Activated CD8-positive, alpha-beta memory T cell treated with anti-CD3 and anti-CD28 coated beads for 1 hour (primary cell): ENCODE measurements at places on chromosomes 1 and 21.

- no peak for DNase-seq
These were observed 140.7 kb upstream of the SPAG17 start for GRCh38 chr1:118325550-118326225.

DNA sequence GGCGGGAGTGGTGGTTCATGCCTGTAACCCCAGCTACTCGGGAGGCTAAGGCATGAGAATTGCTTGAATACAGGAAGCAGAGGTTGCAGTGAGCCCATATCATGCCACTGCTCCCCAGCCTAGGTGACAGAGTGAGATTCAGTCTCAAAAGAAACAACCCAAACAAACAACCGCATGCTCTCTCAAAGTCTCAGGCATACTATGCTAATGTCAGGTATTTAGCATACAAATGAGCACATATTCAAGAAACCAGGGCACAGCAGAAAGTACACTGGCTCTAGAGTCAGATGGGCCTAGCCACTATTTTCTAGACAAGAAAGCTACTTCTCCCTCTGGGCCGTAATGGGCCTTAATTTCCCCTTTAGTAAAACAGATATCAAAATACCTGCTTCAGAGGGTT is 55.0 kb downstream of the ELAVL4 start:
- DNase-seq, result no peak

DNA sequence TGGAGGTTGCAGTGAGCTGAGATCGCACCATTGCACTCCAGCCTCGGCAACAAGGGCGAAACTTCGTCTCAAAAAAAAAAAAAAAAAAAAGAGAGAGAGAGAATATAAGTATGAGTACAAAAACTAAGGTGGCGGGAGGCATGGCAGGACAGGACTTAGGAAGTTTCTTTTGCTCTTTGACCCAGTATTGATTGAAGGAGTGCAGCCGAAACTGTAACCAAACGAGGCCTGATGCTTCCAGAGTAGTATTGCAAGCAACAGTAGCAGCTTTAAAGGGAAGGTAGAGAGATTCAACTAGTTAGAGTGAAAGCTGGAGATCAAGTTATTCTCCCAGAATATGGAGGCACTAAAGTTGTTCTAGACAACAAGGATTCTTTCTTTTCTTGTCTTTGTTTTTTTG is 99.2 kb upstream of the CASZ1 start:
- no peak for DNase-seq

- DNase-seq, result no peak
These were observed 22.3 kb downstream of the MYBPH start for GRCh38 chr1:203153051-203153988.

DNA sequence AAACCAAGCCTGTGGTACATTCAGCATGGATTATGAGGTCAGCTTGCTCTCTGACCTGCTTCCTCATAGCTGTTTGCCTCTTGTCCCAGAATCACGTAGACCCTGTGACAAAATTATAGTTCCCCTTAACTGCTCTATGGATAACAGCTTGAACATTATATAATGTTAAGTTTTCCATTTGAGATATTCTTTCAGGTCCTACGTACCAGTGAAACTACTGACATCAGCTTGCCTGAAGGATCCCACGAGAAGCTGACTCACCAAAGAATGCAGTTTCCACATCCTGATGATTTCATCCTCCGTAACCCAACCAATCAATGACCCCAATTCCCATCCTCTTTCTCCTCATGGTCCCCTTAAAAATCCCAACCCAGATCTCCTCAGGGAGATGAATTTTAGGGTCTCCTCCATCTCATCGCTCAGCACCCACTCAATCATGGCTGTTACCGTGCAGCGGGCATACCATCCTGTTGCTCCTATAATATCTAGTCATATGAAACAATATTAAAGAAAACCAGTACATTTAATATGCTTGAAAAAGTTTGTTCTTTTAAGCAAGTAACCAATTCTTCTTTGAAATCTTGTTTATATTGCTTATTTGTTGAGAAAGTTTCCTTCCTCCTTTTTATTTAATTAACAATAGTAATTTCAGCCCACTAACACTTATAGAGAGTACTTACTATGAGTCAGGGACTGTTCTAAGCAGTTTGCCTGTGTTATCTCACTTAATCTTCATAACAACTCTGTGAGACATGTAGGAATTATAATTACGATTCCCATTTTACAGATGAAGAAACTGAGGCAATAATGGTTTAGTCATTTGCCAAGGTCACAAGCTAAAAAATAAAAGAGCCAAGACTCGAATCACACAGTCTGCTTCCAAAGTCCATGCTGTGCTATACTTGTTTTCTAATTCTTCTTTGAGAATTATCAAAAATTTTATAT is 27.4 kb downstream of the CHML start:
- DNase-seq, result no peak

DNA sequence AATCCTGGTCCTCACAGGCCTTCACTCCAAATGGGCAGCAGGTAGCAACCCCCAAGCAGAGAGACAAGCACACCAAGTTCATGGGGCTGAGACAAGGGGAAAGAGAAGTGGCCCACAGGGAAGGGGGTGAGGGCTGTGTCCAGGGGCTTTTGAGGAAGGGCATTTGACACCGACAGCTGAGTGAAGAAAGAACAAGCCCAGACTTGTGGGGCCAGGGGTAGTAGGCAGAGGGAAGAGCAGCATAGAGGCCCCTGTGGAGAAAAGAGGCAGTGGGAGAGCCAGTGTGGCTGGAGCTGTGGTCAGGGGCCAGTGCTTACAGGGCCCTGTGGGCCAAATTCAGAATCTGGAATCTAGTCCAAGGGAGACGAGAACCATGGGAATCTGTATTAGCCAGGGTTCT is 85.4 kb downstream of the IGSF21 start:
- no peak for DNase-seq

GRCh38 chr1:157484573-157484972 is 67.7 kb downstream of the FCRL5 start:
- no peak for DNase-seq

DNA sequence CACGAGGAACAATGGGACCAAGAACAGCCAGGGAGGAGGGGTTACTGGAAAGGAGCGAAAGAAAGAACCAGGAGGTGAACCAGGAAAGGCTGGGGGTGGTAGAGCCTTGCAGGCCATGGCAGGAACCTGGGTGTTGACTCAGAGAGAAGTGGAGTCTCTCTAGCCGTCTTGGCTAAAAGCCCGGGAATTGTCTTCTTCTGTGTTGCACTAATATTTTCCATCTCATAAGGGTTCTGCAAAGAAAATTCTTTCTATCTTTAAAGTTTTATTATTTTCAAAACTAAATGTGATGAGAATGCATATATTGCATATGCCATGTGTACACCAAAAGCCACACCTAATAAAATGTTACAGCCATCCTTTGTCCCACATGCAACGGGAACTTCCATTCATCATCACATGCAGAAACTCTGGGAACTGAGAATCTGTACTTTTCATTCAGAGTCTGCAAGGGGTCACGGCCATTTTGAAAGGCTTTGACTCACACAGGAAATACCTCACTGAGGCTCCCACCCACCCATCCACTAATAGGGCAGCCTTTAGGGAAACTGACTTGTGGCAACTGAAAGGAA is 38.0 kb downstream of the ERG start:
- no peak for DNase-seq

- DNase-seq, result no peak
These were observed 110.1 kb downstream of the HMGB4 start for GRCh38 chr1:33973799-33974545.

DNA sequence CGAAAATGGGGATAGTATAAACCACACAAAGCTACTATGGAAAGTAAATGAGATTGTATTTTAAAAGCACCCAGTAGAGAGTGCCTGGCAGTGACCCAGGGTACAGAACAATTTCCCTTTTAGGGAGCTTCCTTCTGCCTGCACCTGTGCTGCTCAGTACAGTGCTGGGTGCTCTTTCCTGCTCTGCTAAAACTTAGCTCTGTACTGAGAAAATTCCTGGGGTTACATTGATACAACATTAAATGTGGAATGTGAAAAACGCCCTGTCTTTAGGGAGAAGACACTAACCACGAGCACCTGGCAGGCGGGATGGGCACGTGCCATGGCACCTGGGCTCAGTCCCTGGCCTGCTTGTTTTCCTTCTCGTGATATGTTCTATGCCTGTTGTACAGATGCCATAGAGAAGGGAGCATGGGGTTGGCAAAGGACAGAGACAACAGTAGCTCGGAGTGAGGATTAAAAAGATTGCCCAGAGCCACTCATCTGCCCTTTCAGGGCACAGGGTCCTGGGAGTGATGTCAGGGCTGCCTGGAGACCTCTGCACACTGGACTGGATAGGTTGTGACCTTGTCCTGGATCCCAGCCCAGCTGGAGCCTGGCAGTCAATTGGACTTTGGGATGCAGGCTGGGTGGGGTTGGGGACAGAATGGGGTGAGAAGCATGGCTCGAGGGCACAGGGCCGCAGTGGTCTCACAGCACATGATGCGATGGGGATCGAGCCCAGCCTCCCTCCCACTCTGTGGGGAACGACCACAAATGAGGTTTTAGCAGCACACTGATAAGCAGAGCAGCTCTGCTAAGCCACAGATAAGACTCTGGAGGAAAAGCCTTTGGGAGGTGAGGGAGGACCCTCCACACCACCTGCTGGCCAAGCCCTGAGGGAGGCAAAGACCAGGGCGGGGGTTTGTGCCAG is 4.2 kb downstream of the SPATA46 start:
- DNase-seq, result no peak

GRCh38 chr1:247322442-247322841 is 9.2 kb downstream of the ZNF496 start:
- DNase-seq, result no peak

- no peak for DNase-seq
These were observed 12.4 kb downstream of the ATP1A2 start for GRCh38 chr1:160127865-160128523.

DNA sequence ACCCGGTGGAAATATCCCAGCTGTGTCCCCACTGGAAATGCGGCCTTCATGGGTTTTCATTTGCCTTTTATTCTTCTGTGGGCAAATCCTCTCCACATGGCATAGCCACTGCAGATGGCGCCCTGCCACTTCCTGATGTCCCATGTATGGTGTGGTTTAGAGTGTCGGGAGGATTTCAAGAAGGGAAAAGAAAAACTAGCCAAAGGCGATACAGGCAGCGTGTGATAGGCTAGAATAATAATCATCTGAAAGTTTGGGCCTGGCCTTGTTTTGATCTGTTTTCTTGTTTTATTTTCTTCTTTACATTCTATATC is 123.6 kb downstream of the PEX14 start:
- no peak for DNase-seq

DNA sequence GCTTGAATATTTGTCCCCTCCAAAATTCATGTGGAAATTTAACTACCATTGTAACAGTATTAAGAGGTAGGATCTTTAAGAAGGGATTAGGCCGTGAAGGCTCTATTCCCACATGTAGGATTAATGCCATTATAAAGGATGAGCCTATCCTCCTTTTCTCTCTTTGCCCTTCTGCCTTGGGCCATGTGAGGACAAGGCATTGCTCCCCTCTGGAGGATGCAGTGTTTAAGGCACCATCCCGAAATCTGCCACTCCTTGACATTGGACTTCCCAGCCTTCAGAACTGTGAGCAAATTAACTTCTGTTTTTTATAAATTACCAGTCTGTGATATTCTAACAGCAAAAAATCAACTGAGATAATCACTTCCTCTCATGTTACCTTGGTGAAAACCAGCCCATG is 124.4 kb downstream of the TOMM20 start:
- DNase-seq, result no peak

DNA sequence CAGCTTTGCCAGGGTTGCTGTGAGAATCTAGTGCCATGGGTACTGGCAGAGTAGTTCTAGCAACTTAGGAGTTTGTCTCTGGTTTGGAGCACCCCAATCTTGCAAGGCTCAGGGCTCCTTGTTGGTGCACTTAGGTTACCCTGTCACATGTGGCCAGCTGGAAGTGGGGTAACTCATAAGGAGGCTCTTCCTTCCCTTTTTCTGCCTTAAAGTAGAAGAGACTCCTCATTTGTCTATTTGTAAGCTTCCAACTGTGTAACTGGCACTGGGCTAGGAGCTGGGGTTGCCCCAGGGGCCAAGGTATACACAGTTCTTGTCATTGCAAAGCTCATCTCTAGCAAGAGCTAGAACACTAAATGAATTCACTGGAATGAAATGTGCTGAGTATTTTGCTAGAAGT is 10.6 kb downstream of the MROH7 start:
- no peak for DNase-seq

GRCh38 chr1:5601516-5601915 is 390.7 kb downstream of the NPHP4 start:
- no peak for DNase-seq

DNA sequence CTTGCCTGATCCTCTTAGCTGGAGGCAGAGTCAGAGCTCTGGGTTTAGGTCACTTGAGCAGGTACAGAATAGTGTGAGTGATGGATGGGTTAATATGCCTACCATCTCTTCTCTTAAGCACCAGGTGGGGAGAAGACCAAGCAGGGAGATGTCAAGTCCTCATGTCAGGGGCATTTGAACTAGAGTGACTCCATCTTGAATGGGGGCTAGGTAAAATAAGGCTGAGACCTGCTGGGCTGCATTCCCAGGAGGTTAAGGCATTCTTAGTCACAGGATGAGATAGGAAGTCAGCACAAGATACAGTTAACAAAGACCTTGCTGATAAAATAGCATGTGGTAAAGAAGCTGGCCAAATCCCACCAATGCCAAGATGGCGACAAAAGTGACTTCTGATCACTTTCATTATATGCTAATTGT is 77.4 kb upstream of the BTG3 start:
- no peak for DNase-seq

- no peak for DNase-seq
These were observed at the start of gene MASP2 for GRCh38 chr1:11046625-11047365. Gene MASP2, minus strand, starts transcription at chr1:11047239. Its CDS starts 32 bp downstream, at chr1:11047207.

GRCh38 chr1:158112994-158113758 is 67.5 kb upstream of the CD1D start:
- DNase-seq, result no peak

DNA sequence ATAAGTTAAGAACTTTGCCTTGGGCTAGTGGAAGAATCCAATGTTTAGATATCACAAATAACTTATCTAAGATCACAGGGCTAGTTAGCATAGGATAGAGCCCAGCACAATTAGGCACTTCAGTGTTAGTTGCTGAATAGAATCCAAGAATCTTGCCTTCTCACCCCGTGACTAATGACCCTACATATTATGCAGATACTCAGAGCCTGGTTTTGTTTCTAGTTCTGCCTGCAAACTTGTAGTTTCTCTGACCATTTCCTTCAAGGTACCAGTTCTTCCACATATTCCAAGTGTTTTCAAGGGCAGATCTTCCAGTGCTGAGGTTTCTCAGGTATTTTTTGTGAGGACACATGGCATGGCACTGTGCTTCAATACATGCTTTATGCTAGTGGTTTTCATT is 239.3 kb downstream of the KCNK2 start:
- no peak for DNase-seq

GRCh38 chr21:44461464-44462001 is 6.2 kb downstream of the LRRC3 start:
- no peak for DNase-seq
